ENCODE measurements at places on chromosomes 5 and 9.

DNA sequence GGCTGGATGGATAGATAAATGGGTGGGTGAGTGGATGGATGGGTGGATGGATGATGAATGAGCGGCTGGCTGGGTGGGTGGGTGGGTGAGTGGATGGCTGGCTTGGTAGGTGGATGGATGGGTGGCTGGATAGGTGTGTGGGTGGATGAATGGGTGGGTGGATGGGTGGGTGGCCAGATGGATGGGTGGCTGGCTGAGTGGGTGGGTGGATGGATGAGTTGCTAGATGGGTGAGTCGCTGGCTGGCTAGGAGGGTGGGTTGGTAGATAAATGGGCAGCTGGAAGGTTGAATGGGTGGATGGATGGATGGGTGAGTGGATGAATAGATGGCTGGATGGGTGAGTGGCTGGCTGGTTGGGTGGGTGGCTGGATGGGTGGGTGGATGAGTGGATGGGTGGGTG lies 27.9 kb upstream of the CEP72 start:
- DNase-seq, result no peak

GRCh38 chr9:116706310-116707290 lies 19.5 kb downstream of the TRIM32 start:
- no peak for DNase-seq

DNA sequence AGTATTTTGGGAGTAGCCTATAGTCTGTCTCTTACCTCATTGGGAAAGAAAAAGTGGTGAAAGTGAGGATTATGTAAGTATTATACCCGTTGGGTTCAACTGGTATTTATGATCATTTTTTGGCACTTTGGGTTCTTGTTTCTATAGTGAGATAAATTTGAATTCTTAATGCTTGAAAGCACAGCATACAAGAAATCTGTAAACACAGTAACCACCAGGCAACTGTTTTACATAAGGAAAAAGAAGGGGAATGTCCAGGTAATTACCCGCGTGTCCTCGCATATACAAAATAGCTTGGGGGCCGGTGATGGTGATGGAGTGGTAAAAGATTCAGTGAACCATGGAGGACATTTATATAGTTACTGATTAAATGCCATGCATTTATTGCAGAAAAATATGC lies 60.5 kb downstream of the BASP1 start:
- DNase-seq, result peak; percentile 78

DNA sequence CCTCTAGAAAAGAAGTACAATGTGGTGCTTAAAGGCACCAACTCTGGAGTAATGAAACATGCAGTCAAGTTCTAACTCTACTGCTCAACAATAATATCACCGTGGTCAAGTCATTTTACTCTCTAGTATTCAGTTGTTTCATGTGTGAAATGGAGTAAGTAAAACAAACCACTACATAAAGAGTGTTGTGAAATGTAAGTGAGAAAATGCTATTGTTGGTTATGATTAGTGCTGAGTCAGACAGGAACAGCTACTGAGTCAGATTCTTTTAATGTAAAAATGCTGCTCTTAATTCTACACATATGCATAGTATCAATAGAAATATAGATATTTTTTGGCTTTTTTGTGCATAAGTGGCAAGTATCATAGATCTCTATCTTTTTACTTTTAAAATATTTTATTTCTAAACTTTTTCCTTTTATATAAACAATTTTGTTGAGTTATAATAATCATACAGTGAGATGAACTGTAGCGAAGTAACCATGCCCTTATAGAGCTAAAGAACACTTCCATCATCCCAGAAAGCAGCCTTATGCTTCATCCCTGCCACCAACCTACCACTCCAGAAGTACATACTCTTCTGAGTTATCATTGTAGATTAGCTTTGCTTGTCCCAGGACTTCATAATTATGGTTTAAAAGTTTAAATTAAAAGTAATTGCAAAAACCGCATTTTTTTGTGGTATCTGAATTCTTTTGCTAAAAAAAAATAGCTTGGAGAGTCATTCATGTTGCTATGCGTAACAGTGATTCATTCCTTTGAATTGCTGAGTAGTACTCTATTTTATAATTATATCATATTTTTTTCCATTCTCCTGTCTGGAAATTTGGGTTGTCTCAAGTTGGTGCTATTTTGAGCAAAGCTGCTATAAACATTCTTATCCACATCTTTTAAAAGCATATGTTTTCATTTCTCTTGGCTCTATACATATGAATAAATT lies 548.2 kb upstream of the CLINT1 start:
- no peak for DNase-seq

Data from germinal center (tissue), 1 donor.